ENCODE measurements at places on chromosomes 2 and 18.
A peak's percentile ranks its signal among the peaks of the same experiment; 100 is the strongest.

DNA sequence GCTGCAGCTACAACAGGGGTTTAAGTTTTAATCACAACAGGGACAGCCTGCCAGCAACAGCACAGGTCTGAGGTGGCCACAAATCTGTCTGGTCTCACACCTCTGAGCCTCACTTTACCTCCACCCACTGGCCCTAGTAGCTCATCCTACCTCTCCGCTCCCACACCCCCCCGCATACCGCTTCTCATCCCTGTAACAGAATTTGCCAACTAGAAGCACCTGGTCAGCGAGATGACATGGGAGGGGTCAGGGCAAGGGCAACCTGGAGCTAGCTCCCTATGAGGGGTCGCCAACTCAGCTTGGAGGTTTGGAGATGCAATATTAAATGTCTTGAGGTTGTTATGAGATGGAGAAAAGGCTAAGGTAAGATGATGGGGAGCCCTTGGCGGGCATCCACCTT is 7.5 kb downstream of the CATIP start:
- DNase-seq, result no peak

DNA sequence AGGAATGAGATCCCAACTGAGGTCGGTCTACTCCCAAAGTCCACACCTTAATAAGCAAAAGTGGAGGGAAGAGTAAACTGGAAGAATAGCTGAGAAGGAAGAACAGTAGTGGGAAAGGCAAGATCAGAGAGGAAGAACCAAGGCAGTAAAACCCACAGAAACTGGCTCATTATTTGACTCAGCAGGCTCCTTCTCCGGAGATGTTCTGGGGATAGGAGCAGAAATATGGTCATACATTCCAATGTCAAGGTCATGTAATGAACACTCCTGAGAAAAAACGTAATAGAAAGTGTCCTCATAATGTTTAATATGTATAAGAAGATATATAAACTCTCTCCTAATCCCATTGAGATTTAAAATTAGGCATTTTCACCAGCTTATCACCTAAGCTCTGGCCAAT is 39.5 kb downstream of the STK39 start:
- DNase-seq, result no peak

GRCh38 chr2:85915606-85916303 is 27.0 kb upstream of the ST3GAL5 start:
- no peak for DNase-seq

DNA sequence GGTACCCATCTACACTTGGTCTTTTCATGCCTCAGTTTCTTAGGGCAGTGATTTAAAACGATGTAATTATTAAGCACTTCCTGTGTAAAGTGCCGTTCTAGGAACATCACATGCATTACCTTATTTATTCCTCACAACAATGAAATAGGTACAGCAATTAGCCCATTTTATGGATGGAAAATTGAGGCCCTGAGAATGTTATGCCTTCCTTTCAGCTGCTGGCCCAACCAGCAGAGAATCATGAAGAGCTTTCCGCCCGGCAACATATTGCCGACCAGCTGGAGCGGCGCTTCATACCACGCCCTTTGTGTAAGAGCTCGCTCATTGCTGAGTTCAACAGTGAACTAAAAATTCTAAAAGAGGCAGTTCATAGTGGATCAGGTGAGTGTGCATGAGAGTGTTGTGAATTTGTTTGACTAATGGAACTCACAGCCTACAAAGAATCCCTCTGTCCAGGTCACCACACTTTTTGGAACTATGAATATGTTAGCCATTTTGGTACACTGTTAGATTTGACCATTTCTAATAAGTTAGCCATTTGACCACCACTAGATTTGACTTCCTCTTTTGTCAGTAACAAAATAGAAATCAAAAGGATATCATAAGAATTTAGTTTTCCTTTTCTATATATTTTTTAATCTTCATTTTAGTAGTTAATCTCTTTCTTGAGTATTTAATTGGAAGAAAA is 25.6 kb upstream of the RPE start:
- no peak for DNase-seq

- peak; percentile 71 for DNase-seq
These were observed 61.3 kb downstream of the ATL2 start for GRCh38 chr2:38315707-38316333.

GRCh38 chr2:71478806-71479205 is 25.4 kb downstream of the DYSF start:
- no peak for DNase-seq

DNA sequence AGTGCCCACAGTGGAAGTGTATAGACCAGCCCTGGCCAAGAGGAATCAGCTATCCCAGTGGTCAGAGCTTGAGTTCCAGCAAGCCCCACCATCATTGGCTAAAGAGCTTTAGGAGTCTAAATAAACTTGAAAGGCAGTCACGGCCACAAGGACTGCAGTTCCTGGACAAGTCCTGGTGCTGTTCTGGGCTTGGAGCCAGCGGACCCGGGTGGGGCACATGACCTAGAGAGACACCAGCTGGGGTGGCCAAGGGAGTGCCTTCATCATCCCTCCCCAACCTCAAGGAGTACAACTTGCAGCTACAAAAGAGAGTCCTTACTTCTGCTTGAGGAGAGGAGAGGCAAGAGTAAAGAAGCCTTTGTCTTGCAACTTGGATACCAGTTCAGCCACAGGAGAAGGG is 439.8 kb upstream of the TMEFF2 start:
- no peak for DNase-seq

- no peak for DNase-seq
These were observed 6.2 kb upstream of the POU3F3 start for GRCh38 chr2:104847586-104848160.
